ENCODE measurements at places on chromosomes 11 and 22.

- no peak for DNase-seq
These were observed 18.4 kb downstream of the TTC12 start for GRCh38 chr11:113332638-113333329.

DNA sequence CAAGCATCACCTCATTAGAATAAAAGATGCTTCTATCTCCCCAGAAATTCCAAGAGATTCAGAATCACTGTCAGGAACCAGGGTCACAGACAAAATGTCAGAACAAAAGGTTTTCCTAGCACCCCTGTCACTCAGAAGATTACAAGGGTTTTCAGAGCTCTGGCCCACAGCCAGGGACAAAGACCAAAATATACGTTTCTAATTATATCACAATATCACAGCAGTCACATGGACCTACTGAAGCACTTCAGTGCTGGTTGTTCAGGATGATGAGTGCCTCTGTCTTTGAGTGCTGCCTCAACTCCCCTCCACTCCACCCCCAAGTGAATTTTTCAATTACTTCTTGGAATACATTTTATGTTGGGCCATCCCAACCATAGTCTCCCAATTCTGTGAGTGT lies 21.9 kb upstream of the RTL6 start:
- no peak for DNase-seq

GRCh38 chr22:23791738-23792645 lies 5.2 kb downstream of the SMARCB1 start:
- DNase-seq: no peak

DNA sequence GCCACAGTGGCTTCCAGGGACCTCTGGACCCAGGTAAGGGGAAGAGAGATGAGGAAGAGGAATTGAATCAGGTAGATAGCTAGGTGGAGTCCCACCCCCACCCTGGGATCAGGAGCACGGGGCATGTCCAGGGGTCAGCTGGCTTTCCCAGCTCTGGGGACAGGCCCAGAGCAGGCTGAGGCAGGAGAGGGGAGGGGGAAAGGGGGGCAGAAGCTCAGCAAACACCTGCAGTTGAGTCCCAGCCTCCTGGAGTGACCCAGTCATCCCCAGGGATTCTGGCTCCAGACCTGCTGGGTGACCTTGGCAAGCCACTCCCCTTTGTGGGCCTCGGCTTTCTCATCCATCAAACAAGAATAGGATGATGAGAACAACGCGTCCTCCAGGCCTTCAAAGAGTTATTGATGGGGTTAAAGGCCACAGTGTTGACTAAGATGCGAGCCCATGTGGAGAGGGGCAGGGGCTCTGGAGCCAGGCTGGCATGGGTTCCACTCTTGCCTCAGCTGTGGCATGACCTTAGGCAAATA lies 16.0 kb downstream of the STARD10 start:
- no peak for DNase-seq

DNA sequence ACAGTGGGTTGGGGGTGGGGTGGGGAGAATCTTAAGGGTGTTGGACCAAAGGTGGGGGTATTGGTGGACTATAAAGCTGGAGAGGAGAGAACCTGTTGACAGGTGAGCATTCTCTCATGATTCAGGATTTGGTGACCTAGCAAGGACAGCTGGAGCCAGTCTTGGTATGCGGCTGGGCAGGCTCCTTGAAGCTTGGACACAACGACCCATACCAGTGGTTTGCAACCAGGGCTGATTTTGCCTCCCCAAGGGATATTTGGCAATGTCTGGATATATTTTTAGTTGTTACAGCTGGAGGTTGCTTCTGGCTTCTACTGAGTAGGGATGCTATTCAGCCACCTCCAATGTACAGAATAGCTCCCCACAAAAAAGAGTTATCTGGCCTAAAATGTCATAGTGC lies 5.6 kb downstream of the EXT2 start:
- no peak for DNase-seq

- peak; percentile 51 for DNase-seq
These were observed 55.0 kb upstream of the VSTM5 start for GRCh38 chr11:93905384-93905783.

DNA sequence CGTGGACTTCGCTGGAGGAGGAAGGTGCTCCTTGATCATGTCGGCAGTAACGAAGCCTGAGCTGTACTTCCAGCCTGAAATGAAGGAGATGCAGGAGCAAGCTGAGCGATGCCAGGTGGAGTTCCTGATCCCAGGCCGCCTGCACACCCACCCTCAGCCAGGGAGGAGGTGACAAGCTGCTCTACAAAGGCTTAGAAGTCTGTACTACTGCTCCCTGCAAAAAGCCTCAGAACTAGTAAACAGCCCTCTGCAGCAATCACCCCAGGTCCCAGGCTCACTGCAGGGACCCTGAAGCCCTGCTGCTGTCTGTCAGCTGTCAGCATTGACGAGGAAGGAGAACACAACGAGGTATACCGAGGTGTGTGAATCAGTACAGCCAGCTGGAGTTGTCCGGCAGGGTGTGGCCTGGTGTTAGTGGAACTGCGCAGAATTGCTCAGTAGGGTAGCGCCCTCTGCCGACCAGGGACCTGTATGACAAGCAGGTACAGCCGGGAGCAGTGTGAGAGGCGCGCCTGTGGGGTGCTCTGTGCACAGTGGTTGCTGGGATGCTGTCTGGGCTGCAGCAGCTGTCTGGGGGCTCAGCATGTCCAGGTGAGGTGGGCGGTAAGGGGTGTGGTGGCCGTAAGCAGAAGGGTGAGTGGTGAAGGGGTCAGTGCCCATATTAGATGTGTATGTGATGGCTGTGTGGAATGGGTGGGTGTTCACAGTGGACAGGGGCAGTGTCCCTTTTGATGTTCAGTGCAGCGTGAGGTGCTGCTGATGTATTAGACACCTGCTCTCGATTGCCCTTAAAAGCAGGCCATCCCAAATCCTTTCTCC lies 7.6 kb downstream of the CYB5R2 start:
- peak; percentile 56 for DNase-seq

GRCh38 chr11:117189941-117190544 lies 9.1 kb upstream of the TAGLN start:
- no peak for DNase-seq

- no peak for DNase-seq
These were observed 146.6 kb downstream of the BBOX1 start for GRCh38 chr11:27187075-27187847.

- peak; percentile 31 for DNase-seq
These were observed 14.3 kb upstream of the FGF19 start for GRCh38 chr11:69718147-69718546.

DNA sequence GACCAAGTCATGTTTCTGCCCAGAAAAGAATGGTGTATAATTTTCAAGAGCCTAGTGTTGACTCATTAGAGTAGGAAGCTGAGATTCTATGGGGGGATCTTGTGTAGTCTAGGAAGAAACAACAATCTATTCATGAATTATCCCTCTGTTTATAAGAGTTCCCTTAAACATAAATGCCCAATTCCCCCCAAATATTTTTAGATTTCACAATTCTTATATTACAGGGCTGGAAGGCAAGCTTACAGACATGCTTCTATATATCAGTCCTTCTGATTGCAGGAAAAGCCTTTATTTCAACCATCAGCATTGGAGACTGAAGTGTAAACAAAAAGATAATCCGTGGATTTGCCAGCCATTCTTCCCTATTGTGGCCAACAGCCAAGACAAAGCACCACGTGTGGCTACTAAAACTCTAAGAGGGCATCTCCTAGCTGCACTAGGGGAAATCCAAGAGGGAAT lies 71.4 kb downstream of the NAT10 start:
- peak; percentile 20 for DNase-seq

- no peak for DNase-seq
These were observed 103.3 kb downstream of the FAM76B start for GRCh38 chr11:95686265-95686664.

- no peak for DNase-seq
These were observed 11.4 kb downstream of the SCARF2 start for GRCh38 chr22:20426259-20426615.

- DNase-seq: no peak
These were observed 77.2 kb upstream of the ZBED5 start for GRCh38 chr11:10935015-10935559.

- DNase-seq: no peak
These were observed 29.2 kb upstream of the DAGLA start for GRCh38 chr11:61650781-61651571.

GRCh38 chr22:40449676-40450035 lies 79.3 kb downstream of the SGSM3 start:
- peak; percentile 55 for DNase-seq

DNA sequence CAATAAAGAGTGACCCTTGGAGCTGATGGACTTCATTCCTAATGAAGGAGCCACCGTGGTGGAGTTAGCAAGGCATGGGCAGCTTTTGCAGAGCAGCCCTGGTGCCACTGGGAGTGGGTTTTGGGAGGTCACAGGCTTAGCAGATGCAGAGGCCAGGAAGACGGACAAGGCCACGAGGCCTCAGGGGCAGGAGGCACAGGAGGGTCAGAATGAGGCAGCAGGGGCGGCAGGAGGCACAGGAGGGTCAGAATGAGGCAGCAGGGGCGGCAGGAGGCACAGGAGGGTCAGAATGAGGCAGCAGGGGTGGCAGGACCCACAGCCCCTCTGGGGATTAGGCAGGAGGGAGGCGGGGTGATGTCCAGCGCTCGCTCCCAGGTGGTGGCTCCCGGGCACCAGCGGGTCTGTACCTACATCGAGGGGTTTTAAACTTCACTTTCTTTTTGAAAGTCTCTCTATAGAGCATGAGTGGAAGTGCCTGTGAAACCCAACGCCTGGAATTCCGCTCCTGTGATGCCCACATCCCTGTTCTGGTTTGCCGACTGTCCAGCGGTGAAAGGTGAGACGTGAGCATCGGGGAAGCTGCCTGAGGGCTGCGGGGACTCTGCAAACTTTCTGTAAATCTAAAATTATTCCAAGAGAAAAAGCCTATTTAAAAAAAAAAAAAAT lies 521.6 kb downstream of the BRD1 start:
- no peak for DNase-seq

- DNase-seq: no peak
These were observed 304.1 kb downstream of the TBC1D22A start for GRCh38 chr22:47066616-47066905.

- no peak for DNase-seq
These were observed 39.7 kb downstream of the ADAMTS8 start for GRCh38 chr11:130388607-130389205.

DNA sequence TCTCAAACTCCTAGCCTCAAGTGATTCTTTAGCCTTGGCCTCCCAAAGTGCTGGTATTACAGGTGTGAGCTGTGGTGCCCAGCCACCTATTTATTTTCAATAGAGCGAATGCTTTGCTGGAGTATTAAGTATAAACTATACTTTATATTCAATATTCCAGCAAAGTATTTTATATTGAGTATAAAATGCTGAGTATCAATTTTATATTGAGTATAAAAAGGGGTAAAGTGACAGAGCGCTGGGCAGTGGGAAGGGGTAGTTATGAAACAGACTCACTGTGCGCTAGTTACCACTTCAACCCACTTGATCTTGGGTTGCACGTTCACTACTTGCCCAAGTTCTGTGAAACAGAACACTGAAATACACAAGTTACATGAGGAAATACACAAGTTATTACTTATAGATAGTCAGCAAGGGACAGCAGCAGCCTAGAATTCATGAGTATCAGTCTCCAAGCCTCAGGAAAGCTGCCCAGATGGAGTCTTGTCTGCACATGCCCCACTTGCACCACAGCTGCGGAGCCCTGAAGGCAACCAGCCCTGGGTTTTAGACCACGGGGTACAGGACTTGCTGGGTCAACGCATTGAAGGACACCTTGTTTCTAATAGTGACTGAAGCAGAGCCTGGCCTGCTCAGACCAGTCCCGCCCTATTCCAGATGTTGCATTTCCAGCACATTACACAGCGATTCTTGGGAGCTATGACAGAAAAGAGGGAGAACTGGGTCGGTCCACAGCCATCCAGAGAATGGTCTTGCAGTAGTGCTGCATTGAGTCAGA lies 51.6 kb upstream of the SYT13 start:
- no peak for DNase-seq

DNA sequence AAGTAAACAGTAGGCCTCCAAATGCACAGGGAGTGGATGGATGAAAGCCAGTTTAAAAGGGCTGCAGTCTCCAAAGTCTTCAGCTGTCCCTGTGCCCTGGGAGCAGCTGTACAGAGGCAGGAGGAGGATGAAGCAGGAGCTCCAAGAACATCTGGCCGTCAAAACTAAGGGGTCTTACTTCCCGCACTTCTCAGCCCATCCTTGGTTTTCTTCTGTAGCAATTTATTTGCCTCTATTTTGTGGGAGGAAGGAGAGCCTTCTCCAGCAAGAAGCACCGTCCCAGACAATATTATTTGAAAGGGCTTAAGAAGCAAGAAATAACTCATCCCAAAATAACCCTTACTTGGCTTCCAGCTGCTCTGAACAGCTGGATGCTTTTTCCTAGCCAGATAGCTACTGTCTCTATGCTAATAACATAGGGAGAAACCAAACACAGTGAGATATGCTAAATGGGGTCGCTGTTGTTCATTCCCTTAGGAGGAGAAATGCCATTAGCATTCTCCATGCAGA lies 133.2 kb downstream of the SPATA19 start:
- DNase-seq: no peak

DNA sequence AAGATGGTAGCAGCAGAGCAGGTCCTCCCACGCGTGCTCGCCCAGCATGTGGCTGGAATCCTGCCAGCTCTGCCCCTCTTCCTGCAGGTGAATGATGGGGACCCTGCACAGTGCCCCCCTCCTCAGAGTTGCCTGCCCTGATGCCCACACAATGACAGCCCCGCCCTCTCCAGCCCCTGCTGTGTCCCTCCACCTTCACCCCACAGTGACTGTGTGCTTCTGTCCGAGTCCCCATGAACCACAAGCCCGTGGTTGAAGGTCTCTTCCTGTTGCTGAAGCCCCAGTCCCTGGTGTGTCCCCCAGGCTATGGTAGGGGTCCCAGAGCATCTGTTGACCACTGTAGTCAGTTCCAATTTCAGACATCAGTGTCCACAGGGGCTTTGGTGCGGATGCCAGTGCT lies 71.0 kb downstream of the BRD1 start:
- DNase-seq: no peak

GRCh38 chr22:46936378-46936903 lies 174.0 kb downstream of the TBC1D22A start:
- DNase-seq: no peak

DNA sequence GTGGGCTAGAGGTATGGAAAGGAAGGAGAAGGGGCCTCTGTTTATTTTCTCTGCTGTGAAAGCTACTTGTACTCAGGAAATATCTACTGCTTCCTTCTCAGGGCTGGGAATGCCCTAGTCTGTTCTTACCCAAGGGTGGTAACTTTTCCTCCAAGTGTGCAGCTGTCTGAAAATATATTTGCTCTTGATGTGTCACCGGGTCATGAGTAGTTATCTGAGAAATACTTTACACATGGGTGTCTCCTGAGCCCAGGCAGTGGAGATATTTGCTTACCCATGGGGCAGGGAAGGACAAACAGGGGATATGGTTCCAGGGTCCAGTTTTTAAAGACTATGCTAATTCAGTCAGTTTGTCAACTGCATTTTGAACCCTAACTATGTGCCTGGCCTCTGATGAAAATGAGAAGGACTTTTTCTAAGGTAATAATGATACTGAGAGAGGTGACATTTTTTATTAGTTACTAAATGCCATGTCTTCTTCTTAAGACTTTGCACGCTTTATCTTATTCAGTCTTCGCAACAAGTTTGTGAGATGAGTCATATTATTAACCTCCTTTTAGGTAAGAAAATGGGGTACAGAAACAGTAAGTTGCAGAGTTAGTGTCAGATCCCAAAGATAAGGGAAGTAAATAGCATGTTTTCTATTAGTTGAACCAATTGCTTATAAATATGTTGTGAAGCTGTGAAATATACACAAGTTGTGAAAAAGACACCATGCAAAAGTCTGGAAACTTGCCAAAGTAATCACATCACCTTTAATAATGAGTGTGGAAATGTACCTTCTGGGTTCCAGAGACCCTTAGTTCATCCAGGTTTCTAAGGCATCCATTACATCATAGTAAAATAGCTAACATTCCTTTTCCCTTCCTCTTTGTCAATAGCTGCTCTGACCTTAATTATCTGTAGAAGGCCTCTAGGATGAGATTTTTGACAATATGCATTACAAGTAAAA lies 22.9 kb downstream of the SYTL2 start:
- peak; percentile 16 for DNase-seq

- peak; percentile 45 for DNase-seq
These were observed 530.3 kb downstream of the TBC1D22A start for GRCh38 chr22:47292546-47293320.

All from iris pigment epithelial cell (primary cell).